ENCODE measurements at places on chromosomes 16 and 17.
A peak's percentile ranks its signal among the peaks of the same experiment; 100 is the strongest.

DNA sequence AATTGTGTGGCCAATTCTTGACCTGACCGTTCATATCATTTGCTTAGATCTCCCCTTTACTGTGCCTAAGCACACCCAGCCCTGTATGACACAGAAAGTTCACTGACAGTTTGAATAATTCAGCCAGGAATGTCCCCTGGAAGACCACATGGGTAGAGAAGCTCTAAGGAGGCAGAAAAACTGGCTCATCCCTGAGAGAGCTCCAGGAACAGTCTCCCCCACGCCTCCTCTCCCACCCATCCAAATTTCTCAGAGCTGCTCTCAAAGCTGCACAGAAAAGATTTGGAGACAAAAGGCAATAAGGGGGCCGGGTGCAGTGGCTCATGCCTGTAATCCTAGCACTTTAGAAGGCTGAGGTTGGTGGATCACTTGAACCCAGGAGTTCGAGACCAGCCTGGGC, 11.2 kb downstream of the PRAC1 start:
- DNase-seq: no peak

DNA sequence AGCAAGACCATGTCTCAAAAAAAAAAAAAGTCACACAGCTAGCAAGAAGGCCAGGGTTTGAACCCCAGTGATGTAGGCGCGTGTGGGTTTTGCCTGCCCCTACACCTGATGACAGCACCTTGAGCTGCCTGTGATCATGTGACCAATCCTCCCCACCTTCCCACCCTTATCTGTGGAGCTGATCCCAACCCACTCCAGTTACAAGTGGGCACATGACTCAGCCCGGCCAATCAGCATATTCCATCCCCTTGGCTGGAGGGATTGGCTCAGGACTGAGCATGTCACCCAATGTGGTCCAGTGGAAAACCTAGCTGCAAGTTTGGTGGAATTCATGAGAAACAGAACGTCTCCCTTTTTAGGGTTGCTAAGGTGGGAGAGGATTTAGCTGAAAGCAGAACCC, 6.6 kb downstream of the TMEM114 start:
- no peak for DNase-seq

- DNase-seq: no peak
These were observed 1.1 kb upstream of the ADGRG1 start for GRCh38 chr16:57627184-57627871.

GRCh38 chr16:88387180-88387765, 4.5 kb downstream of the ZNF469 start:
- DNase-seq: no peak

DNA sequence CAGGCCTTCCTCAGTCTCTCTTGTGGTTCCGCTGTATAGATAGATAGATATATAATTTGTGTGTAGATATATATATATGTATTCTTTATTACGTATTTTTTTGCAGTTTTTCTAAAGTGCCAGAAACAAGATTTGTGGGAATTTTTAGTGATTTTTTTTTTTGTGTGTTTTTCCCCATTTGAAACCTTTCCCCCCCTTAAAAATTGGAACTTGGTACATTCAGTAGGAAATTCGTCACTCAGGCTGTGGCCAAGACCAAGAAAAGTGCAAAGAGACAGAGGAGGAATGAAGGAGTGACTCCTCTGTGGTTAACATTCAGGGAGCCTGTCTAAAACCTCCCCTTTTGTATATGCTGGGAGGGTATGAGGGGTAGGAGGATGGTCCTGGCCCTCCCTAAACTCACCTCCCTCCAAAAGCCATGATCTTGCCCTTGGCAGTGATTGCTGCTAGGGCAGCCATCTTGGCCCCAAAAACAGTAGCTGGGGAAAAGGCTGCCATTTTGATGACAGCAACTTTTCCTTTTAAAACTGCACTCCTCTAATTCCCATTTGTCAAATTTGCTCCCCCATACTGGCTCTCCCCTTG, 15.2 kb downstream of the CHRNB1 start:
- no peak for DNase-seq

GRCh38 chr16:3084491-3084890, 14.6 kb downstream of the ZSCAN10 start:
- no peak for DNase-seq

GRCh38 chr16:15418206-15418605, 16.2 kb upstream of the BMERB1 start:
- no peak for DNase-seq

- DNase-seq: no peak
These were observed 509 bp upstream of the ATAD5 start for GRCh38 chr17:30831257-30831656.

GRCh38 chr16:84600343-84601229, 17.3 kb downstream of the COTL1 start:
- no peak for DNase-seq

DNA sequence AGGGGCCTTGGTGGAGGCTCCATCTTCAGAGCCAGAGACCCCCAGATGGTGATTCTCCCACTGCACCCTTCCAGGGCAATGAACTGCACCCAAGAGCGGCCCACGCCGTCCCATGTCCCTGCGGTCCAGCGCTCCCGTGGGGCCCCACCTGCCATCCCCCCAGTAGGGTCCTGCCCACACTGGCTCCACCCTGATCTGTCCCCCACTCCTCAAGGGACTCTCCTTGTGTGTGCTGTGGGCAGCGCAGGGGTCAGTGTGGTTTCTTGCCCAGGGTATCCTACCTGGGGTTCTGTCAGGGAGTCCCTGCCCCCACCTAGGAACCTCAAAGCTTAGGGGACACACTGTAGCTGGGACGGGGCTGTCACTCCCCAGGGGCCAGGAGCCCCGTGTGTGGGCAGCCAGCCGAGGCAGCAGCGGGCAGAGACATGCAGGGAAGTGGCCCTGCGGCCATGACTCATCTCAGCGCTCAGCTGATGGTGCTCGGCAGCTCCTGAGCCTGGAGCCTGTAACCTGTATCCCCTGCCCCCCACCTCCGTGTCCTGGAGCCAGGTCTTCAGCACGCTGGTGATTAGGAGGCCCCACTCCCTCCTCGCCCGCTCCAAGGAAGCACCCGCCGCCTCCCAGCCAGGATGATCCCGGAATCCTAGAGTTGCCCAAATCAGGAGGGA, 35.7 kb upstream of the SSTR5 start:
- no peak for DNase-seq

DNA sequence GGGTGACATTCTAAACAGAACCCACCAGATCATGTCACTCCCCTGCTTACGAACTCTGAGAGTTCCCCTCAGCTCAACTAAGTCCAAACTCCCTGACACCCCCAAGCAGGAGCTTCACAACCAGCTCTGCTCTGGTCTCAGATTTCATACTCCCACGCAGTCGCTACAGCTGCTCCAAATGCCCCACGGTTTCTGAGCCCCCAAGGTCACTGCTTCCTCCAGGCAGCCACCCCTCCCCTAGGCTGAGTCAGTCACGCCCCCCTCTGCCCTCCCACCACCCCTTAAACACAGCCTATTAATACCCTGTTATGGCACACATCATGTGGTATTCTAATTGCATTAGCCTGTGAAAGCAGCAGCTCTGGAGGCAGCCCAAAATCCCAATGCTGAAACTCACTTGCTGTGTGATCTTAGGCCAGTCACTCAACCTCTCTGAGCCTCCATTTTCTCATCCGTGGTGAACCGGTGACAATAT, 51.5 kb downstream of the GSG1L start:
- DNase-seq: no peak

GRCh38 chr17:15403276-15403939, 62.0 kb upstream of the TEKT3 start:
- DNase-seq: no peak

DNA sequence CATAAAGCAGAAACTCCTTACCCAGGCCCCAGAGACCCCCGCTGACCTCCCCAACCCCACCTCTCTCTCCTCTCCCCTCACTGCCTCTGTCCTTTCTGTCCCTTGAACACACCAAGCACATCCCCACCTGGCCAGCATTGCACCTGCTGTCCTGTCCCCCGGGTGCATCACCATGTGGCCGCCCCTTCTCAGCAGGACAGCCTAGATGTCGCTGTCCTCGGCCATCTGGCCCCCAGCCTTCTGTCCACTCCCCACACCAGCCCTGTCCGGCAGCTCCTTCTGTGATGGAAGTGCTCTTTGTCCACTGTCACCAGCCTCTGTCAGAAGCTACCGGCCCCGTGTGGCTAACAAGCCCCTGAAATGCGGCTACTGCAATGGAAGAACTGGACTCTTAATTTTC, 12.3 kb upstream of the MPRIP start:
- no peak for DNase-seq

- no peak for DNase-seq
These were observed 7.3 kb downstream of the TEX2 start for GRCh38 chr17:64255764-64256163.

- no peak for DNase-seq
These were observed 15.0 kb upstream of the SRCIN1 start for GRCh38 chr17:38620551-38621277.

- DNase-seq: no peak
These were observed 40.0 kb upstream of the RBFOX3 start for GRCh38 chr17:79650861-79651260.

DNA sequence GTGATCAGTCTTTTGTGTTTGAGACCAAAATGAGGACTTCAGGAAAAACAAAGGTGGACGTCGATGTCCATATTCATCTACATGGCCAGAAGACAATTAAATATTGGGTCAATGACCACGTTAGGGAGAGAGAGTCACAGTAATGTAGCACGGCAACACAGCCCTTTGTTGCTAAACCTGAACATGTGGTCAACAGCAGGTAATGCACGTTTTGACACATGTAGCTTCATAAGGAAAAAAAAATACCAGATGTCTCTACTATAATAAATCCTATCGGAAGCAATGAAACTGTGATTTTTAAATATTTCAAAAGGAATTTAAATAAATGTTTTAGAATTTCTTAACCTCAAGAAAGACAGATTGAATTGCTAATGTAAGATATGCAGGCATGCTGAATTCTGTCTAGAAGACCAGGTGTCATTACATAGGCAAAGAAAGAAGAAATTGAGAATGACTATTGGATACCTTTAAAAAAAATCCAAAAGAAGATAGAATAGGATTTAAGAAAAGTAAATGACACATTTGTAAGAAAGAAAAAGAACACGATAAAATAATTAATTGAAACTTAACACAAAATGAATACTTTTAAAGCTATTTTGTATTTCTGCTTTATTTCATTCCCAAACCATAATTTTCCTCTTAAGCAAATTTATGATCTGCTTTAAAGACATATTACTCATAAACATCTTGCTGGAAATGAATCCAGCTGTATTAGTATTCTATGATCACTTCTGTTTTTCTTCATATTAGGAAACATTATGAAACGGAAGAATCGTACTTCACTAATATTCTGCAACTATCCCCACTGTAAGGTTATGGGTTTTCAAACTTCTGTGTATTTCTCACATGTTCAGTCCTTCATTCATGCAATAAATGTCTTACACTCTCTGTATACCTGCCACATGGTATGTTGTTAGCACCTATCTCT, 30.1 kb downstream of the ABCA8 start:
- no peak for DNase-seq

GRCh38 chr17:75473246-75473645, 16.8 kb downstream of the TMEM94 start:
- DNase-seq: no peak

DNA sequence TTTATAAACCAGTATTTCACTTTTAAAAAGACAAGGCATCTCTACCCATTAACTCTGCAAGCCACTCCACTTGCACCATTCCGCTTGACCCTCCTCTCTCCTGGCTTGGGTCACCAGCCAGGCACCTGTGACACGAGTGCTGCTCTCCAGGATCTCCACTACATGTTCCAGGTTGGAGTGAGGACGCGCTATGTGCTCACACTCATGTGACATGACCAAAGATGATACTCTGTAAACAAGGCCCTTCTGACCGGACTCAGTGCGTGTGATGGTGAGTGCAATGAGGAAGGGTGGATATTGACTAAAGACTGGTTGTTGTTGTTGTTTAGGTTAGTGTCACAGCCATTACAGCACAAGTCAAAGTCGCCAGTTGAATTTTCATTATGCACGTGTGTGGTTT, 192.7 kb downstream of the MRTFB start:
- DNase-seq: no peak

DNA sequence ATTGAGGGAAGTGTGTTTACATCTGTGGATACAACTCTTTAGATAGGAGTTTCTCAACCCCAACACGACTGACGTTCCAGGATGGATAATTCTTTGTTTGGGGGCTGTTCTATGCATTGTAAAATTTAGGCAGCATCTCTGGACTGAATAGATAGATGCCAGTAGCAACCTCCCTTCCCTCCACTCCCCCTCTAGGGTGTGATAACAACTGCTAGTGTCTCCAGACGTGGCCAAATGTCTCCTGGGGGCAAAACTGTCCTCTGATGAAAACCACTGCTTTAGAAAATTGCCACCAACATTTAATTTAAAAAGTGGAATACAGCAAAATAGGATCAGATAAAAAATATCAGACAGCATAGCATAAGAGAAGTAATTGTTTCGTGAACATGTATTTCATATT, 79.9 kb downstream of the HS3ST3A1 start:
- no peak for DNase-seq

DNA sequence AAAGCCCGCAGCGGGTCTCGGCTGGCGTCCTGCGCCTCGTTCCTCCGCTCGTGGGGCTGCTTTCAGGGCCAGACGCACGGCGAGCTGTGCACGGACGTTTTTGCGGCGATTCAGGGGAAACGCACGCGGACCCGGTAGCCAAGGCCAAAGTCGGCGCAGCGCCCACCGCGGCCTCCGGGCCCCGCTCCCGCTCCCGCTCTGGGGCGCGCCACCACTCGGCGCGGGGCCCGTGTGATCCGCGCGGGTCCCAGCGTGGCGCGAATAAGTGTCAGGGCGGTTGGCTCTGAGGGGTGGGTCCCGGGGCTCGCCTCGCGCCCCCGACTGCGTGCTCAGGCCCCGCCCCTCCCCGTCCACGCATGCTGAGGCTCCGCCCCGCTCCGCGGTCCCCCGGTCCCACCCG, 694 bp upstream of the TBCD start:
- DNase-seq: no peak

- no peak for DNase-seq
These were observed 1.4 kb downstream of the AXIN2 start for GRCh38 chr17:65559804-65560627.

GRCh38 chr17:15185625-15185991, 79.5 kb downstream of the PMP22 start:
- DNase-seq: no peak

- DNase-seq: peak; percentile 32
These were observed at the start of gene RHOT1 for GRCh38 chr17:32142038-32142856. RHOT1 (plus strand) TSS chr17:32142502; CDS start chr17:32142693, 191 bp downstream.

DNA sequence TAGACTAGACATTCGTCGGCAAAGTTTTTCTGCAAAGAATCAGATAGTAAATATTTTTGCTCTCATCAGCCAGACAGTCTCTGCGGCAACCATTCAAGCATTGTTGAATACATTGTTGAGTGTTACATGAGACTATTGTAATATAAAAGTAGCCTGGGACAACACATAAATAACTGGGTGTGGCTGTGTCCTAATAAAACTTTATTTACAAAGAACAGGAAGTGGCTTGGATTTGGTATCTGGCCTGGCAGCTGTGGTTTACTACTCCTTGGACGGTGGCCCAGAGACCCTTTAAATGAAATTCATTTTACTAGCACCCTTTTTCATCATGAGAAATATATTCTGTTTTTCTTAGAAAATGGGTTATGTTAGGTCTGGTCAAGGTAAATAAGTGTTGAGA, 297.2 kb downstream of the WWOX start:
- DNase-seq: no peak

Data from stimulated activated CD8-positive, alpha-beta memory T cell treated with anti-CD3 and anti-CD28 coated beads, Interleukin-7, amount 100 ng/mL, for 48 hours (primary cell).